Karpas-422 (cell line): ENCODE measurements at places on chromosomes 12 and 14. TPM values are rescaled to one million over a fixed set of nuclear protein-coding genes. Genes with fewer than 3 reads are reported as not detected.
A peak's percentile ranks its signal among the peaks of the same experiment; 100 is the strongest.

Gene GALNT9
- not detected in 2 replicates for total RNA-seq

Gene C12orf50
- total RNA-seq: 0.18 TPM in 1 of 2 replicates, not detected in the other

Gene PFDN5
- total RNA-seq: 387 and 492 TPM in 2 replicates

Gene NKX2-1
- total RNA-seq: not detected in 2 replicates

DNA sequence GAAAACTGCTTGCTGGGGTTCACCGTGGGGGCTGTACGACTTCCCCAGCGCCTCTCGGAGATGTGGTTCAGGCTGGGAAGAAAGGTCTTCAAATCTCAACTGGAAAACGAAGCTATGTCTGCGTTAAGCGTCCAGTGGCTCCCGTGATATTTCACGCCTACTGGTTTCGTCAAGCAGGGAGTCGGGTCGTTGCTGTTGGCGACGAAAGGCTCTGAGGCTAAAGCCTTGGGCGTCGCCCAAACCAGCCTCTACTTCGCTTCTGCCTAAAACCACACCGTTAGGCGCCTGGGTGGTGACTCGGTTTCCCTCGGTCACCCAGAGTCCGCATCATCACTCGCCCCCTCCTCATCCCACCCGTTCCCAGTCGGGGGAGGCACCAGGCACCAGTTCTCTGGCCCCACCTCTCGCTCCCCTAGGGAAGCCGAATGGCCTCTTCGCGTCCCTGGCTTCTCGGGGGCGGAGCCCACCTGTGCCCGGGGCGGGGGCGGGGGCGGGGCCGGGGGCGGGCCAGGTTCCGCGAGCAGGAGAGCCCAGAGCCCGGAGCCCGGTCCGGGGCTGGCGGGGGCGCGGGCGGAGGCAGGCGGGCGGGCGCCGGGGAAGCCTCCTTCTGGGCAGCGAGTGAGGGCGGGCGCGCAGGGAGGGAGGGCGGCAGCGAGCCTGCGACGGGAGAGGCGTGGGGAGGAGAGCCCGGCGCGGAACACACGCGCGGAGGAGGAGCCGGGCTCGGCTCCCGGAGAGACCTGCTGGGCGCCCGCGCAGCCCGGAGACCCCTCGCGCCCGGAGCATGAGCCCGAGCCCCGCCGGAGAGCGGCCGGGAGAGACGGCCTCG is at the start of gene B4GALNT3:
Gene B4GALNT3, plus strand, starts transcription at position 510 of the 829 bp plus-strand sequence. CDS start 438 bp downstream, outside the sequence.
- no peaks in the 10 kb centered on the region for H3K4me1 ChIP-seq
- H3K4me3 ChIP-seq: peak within 1 kb of the TSS; percentile 37; the same call in 1 of the 2 replicates
- DNase-seq: no peak
- no peaks in the 10 kb centered on the region for H3K36me3 ChIP-seq
- no peaks in the 10 kb centered on the region for H3K27me3 ChIP-seq

GRCh38 chr12:14774906-14775635 is 28.2 kb downstream of the WBP11 start:
- peaks cover 27% of the 10 kb centered on the region for H3K4me1 ChIP-seq
- peak overlapping the region; percentile 52 for H3K4me3 ChIP-seq
- DNase-seq: no peak
- H3K27ac ChIP-seq: no peak overlapping the region

DNA sequence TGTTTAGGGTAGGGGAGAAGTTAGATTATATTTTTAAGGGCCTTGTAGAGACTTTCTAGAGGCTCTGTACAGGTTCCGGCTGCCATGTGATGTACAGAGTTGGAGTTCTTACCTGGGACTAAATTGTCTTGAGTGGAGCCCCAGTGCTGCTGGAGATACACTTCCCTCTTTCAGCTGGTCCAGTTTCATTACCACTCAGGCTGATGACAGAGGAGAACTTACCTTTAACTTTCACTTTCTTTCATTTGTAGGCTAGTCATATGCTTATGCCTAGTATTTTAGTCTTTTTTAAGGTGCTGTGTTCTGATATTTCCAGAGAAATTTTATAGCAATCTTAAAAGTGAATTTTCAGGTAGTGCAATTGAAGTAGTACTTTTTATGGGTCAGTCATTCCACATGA is 117.3 kb downstream of the ERC1 start:
- peak; percentile 75 for DNase-seq
- H3K27ac ChIP-seq: peak overlapping the region; percentile 30; the same call in 1 of the 2 replicates
- H3K4me3 ChIP-seq: peak overlapping the region; percentile 27; the same call in 1 of the 2 replicates
- H3K4me1 ChIP-seq: peaks cover 27% of the 10 kb centered on the region
- no peaks in the 10 kb centered on the region for H3K36me3 ChIP-seq

DNA sequence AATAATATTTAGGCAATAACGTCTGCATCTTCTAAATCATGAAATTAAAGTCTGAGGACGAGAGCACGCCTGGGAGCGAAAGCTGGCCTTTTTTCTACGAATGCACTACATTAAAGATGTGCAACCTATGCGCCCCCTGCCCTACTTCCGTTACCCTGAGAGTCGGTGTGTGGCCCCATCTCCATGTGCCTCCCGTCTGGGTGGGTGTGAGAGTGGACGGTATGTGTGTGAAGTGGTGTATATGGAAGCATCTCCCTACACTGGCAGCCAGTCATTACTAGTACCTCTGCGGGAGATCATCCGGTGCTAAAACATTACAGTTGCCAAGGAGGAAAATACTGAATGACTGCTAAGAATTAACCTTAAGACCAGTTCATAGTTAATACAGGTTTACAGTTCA is 19.3 kb downstream of the CKB start:
- H3K36me3 ChIP-seq: peaks cover 50% of the 10 kb centered on the region
- DNase-seq: no peak
- no peak overlapping the region for H3K27ac ChIP-seq

GRCh38 chr12:131592972-131593371 is 117.9 kb upstream of the SFSWAP start:
- H3K27ac ChIP-seq: no peak overlapping the region
- no peaks in the 10 kb centered on the region for H3K27me3 ChIP-seq

- no peak overlapping the region for H3K27ac ChIP-seq
- H3K4me1 ChIP-seq: no peaks in the 10 kb centered on the region
- no peaks in the 10 kb centered on the region for H3K27me3 ChIP-seq
- H3K36me3 ChIP-seq: no peaks in the 10 kb centered on the region
- DNase-seq: no peak
- H3K4me3 ChIP-seq: no peak overlapping the region
These were observed 3.8 kb upstream of the TAS2R10 start for GRCh38 chr12:10829994-10830393.

GRCh38 chr12:75884465-75884985 is 147.1 kb downstream of the PHLDA1 start:
- H3K36me3 ChIP-seq: no peaks in the 10 kb centered on the region
- no peak for DNase-seq
- no peaks in the 10 kb centered on the region for H3K27me3 ChIP-seq
- H3K27ac ChIP-seq: no peak overlapping the region

DNA sequence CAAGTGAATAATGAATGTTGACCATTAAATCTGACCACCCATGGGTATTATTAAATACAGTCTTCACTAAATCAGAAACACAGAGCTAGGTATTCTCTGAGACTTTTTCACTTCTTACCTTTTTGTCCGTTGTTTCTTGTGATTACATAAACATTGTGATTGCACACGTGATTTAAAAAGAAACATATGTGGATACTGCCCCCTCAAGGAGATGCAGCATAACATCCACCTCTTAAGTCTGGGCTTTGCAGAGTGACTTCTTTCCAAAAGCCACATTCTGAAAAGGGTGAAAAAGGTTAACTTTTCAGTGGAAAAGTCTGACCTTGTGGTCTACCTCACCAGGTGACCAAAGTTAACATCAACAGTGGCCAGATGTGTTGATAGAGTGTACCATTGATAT is 185.5 kb upstream of the FAR2 start:
- no peaks in the 10 kb centered on the region for H3K36me3 ChIP-seq
- no peaks in the 10 kb centered on the region for H3K4me1 ChIP-seq
- DNase-seq: peak; percentile 53
- no peak overlapping the region for H3K4me3 ChIP-seq

GRCh38 chr12:29710104-29710503 is 73.6 kb downstream of the TMTC1 start:
- no peaks in the 10 kb centered on the region for H3K27me3 ChIP-seq
- no peaks in the 10 kb centered on the region for H3K4me1 ChIP-seq
- no peak overlapping the region for H3K4me3 ChIP-seq
- peak; percentile 2 for DNase-seq
- no peak overlapping the region for H3K27ac ChIP-seq

DNA sequence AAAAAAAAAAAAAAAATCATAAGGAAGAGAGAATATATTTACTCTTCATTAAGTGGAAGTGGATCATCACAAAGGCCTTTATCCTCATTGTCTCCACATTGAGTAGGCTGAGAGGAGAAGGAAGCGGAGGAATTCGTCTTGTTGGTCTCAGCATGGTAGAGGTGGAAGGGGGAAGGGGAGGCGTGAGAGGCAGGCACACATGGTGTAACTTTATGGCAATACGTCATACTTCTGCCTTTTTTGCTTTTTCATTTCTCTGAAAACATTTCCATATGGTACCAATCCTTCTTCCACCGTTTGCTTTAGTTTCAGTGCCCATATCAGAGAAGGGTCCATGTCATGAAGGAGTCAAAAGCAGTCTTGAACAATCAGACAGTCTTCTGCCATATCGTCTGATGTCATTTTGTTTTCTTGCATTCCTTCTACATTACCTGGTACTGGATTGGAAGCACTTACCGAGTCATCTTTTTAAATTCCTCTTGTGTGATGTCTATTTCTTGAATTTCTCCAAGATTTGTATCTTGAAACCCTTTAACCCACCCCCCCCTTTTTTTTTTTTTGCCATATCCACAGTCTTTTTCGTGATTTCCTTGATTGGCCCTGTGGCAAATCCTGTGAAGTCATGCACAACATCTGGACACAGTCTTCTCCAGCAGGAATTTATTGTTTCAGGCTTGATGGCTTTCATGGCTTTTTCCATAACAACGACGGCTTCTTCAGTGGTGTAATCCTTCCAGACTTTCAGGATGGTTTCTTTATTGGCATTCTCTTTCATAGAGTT is 8.9 kb downstream of the FUT8 start:
- no peaks in the 10 kb centered on the region for H3K36me3 ChIP-seq
- no peak for DNase-seq
- H3K4me1 ChIP-seq: peaks cover 17% of the 10 kb centered on the region
- no peak overlapping the region for H3K4me3 ChIP-seq
- H3K27me3 ChIP-seq: no peaks in the 10 kb centered on the region

DNA sequence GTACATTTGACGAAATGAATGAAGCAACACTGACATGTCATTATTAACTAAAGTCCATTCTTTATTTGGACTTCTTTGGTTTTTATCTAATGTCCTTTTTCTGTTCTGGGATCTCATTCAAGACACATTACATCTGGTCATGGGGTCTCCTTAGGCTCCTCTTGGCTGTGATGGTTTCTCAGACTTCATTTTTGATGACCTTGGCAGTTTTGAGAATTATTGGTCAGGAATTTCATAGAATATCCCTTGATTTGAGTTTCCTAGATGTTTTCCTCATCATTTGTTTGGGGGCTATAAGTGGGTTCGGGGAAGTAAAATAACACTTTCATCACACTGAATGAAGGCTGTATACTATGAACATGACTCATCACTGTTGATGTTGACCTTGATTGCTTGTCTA is 770.6 kb downstream of the AACS start:
- H3K27ac ChIP-seq: no peak overlapping the region
- no peaks in the 10 kb centered on the region for H3K27me3 ChIP-seq
- H3K4me3 ChIP-seq: no peak overlapping the region
- no peaks in the 10 kb centered on the region for H3K36me3 ChIP-seq
- no peak for DNase-seq
- H3K4me1 ChIP-seq: no peaks in the 10 kb centered on the region

- no peak overlapping the region for H3K4me3 ChIP-seq
- H3K27me3 ChIP-seq: no peaks in the 10 kb centered on the region
- no peaks in the 10 kb centered on the region for H3K4me1 ChIP-seq
- H3K27ac ChIP-seq: no peak overlapping the region
- no peak for DNase-seq
These were observed 175.4 kb upstream of the PWP1 start for GRCh38 chr12:107510211-107510610.

- DNase-seq: no peak
- no peaks in the 10 kb centered on the region for H3K27me3 ChIP-seq
- no peaks in the 10 kb centered on the region for H3K4me1 ChIP-seq
These were observed 26.0 kb upstream of the IL22 start for GRCh38 chr12:68279227-68280054.

DNA sequence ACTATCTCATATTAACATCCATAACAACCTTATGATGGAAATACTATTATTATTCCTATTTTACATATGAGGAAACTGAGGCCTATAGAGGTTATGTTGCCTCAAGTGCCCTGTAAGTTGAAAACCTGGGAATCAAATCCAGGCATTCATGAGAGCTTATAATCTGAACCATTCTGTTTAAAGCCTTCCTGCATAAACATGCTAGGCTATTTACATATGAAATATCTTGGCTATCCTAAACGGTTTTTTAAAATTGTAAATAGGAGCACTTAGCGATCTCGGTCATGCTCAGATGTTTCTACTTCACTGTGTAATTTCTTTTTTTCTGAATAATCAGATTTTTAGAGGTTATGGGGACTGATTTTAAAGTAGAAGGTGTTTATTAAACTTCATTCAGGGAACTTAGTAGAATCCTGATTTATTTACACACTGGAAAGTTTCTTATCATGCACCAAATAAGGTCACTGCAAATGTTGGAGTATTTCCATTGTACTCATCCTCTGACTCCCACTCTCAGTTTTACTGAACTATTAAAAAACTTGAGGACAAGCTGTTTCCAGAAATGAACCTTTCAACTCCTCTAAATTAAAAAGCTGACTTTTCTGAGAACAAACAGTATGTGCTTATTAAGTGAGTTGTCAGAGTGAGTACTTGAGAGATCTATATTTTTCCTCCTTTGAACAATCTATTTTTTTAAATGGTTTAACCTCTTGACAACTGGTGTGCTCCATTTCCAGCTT is 141.7 kb downstream of the PIK3C2G start:
- peak; percentile 11 for DNase-seq
- H3K27me3 ChIP-seq: no peaks in the 10 kb centered on the region
- H3K4me3 ChIP-seq: no peak overlapping the region
- no peak overlapping the region for H3K27ac ChIP-seq

DNA sequence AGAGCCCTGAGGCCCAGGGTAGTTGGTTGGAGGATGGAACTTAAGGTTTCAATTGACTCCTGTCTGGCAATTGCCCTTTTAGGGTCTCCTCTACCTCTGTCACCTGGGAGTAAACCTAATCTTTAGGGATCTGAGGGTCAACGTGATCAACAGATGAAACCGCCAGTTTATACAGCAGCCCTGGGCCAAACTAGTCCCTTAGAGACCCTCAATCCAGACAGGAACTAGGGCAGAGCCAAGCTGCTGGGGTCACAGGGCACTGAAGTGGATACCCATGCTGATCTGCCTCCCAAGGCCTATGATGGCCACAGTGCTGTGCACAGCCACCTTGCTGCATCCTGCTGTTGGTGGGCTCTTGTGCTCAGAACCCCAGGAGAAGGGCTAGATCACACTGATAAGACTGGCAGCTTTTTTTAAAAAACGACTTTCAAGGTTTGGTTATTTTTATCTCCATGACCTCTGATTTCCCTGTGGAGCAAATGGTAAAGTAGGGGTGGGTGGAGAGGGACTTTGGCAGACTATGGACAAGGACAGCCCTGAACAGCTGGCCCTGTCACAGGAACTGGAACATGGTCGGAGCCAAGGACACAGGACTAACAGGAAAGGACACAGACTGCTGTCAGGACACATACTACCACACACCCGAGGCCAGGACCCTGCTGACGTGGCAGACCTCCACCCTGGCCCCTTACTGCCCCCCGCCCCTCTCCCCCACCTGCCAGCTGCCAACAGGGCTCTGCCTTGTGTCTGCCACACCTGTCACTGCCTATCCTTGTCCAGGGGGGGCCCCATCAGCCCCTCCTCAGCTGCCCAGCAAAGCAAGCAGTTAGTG is 474 bp downstream of the FITM1 start:
- H3K27me3 ChIP-seq: no peaks in the 10 kb centered on the region
- DNase-seq: no peak
- peaks cover 9% of the 10 kb centered on the region for H3K4me1 ChIP-seq
- no peak overlapping the region for H3K4me3 ChIP-seq
